B cell (primary cell): ENCODE measurements at places on chromosomes 6 and 20. TPM values are rescaled to one million over a fixed set of nuclear protein-coding genes. Genes with fewer than 3 reads are reported as not detected.

The TTI1 gene
- total RNA-seq = 33.9 and 34.5 TPM in 2 replicates

The LY86 gene
- total RNA-seq = 68.7 and 76.7 TPM in 2 replicates

- H3K36me3 ChIP-seq = peaks cover 64% of the 10 kb centered on the region
- peaks cover 13% of the 10 kb centered on the region for H3K4me1 ChIP-seq
- H3K4me3 ChIP-seq = no peak overlapping the region
- no peak for DNase-seq
- H3K27me3 ChIP-seq = no peaks in the 10 kb centered on the region
- peak overlapping the region; percentile 56 for H3K27ac ChIP-seq
Measured at GRCh38 chr6:36610956-36611336, 16.8 kb downstream of the SRSF3 start.

DNA sequence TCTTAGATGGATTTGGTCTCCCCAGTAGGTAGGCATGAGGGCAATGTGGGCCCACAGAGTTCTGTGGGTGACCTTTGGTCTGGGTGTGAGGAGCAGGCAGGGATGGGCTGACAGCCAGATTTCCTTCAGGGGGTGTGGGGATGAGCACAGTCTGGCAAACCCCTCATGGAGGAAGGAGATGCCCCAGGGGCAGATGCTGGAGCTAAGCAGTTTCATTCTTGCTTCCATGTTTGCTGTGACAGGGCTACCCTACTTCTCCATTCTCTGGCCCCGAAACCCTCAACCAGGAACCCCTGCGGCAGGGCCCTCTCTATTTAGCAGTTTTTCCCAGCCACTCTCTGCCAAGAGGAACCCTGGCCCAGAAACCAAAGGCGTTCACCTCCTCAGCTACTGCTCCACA lies 40.4 kb downstream of the GCLC start:
- no peak for DNase-seq
- peaks cover 4% of the 10 kb centered on the region for H3K36me3 ChIP-seq
- H3K27ac ChIP-seq = no peak overlapping the region
- H3K4me1 ChIP-seq = no peaks in the 10 kb centered on the region

DNA sequence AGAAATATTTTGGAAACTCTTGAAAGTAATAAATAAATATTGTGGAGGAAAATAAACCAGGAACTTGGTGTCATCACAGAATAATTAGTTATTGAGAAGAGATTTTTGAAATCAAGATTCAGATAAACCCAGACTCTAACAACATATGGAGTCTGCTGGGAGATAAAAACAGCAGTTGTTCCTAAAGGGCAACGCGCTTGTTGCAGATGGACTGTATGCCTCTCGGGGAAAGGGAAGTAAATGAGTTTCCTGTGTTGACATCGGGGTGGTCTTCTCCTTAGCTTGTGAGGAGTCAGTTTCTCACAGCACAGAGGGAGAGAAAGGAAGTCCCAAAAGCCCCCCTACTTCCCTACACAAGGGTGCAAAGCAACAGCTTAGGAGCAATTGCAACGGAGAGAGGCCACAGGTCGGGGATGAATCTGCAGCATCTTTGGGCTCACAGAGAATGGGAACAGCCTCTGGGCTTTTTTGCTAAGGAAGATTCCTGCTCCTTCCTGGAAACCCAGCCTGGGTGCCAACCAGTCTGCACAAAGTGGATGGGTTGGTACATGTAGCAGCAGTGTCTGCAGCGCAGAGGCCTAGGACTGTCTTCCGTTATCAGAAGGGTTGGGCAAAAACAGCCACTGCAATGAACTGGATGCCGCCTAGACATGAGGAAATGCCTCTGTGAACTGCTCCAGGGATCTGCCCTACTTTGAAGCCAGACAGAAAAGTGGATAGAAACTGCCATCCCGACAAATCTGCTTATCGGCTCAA lies 603.0 kb upstream of the NRSN1 start:
- H3K36me3 ChIP-seq = no peaks in the 10 kb centered on the region
- no peaks in the 10 kb centered on the region for H3K27me3 ChIP-seq
- no peak overlapping the region for H3K27ac ChIP-seq
- H3K4me3 ChIP-seq = no peak overlapping the region

DNA sequence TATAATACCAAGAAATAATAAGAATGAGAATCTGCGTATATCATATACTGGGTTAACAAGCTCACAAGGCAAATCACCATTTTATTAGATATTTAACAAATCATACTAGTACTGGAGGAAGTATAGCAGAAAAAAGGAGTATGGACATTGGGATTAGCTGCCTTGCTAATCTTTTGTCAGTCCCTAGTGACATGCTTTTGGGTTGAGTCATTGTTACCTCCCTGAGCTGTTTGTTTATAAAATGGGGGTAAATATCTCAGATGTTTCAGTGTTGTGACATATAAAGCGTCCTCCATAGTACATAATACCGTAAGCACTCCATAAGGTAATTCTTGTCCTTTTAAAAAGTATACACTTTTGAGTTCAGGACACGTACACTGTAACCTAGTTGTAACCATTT lies 107.0 kb downstream of the ESR1 start:
- H3K27me3 ChIP-seq = no peaks in the 10 kb centered on the region
- DNase-seq = no peak
- no peaks in the 10 kb centered on the region for H3K36me3 ChIP-seq

- no peak for DNase-seq
- no peak overlapping the region for H3K27ac ChIP-seq
- no peak overlapping the region for H3K4me3 ChIP-seq
- H3K36me3 ChIP-seq = no peaks in the 10 kb centered on the region
- H3K4me1 ChIP-seq = peaks cover 13% of the 10 kb centered on the region
- H3K27me3 ChIP-seq = no peaks in the 10 kb centered on the region
Measured at GRCh38 chr20:53691060-53691810, 97.6 kb upstream of the ZNF217 start.

GRCh38 chr6:80411486-80411885 lies 305.0 kb downstream of the BCKDHB start:
- H3K4me3 ChIP-seq = no peak overlapping the region
- H3K27ac ChIP-seq = no peak overlapping the region
- H3K27me3 ChIP-seq = no peaks in the 10 kb centered on the region
- no peaks in the 10 kb centered on the region for H3K36me3 ChIP-seq
- no peak for DNase-seq
- H3K4me1 ChIP-seq = no peaks in the 10 kb centered on the region

DNA sequence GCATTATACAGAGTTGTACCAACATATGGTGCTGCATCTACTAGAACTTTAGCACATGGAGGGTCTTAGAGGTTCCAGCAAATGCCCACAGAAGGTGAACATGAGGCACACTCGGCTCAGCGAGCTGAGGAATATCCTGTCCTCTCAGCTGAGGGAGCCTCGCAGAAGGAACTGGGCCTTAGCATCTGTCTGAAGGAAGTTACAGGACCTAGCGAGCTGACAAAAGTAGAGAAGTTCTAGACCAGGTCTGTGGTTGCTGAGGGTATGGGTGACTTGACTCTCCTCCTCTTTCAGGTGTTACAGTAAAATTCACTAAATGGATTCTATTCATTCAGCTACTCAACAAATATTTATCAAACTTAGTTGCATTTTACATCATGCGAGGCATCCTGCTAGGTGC lies 157.2 kb downstream of the ZDHHC14 start:
- H3K36me3 ChIP-seq = peaks cover 4% of the 10 kb centered on the region
- H3K27me3 ChIP-seq = no peaks in the 10 kb centered on the region
- peak overlapping the region; percentile 28 for H3K27ac ChIP-seq
- H3K4me3 ChIP-seq = no peak overlapping the region
- peaks cover 80% of the 10 kb centered on the region for H3K4me1 ChIP-seq

DNA sequence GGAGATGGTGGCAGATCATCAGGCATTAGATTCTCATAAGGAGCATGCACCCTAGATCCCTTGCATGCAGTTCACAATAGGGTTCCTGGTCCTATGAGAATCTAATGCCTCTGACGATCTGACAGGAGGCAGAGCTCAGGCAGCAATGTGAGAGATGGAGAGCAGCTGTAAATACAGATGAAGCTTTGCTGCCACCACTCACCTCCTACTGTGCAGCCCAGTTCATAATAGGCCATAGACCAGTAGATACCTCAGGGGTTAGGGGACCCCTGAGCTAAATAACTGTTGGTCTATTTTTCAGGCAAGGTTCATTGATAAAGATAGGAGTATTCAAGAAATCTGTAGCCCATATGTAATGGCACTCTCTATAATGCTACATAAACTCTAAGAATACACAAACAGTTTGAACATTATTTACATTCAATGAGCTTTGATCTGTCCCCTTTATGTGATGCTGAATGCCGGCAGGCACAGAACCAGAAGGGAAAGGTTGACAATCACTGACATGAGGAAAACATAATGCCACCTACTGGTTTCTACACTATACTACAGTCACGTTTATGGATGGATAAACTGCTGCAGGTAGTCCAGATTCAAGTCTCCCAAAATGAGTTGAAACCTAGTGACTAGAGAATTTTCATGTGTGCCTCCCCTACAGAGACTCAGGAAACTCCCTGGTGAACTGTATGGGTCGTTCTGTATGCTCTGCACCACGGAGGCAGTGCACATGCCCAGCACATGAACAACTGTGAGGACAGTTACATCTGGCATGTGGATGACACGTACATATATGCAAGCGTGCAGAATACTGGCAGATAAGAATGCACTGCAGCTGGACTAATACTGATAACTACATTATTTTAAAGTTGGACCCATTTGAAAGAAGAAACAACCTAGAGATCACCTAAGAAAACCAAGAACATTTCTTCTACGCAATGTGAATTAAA lies 72.0 kb downstream of the DST start:
- no peak overlapping the region for H3K27ac ChIP-seq
- H3K36me3 ChIP-seq = no peaks in the 10 kb centered on the region
- H3K27me3 ChIP-seq = no peaks in the 10 kb centered on the region
- peak; percentile 19 for DNase-seq

DNA sequence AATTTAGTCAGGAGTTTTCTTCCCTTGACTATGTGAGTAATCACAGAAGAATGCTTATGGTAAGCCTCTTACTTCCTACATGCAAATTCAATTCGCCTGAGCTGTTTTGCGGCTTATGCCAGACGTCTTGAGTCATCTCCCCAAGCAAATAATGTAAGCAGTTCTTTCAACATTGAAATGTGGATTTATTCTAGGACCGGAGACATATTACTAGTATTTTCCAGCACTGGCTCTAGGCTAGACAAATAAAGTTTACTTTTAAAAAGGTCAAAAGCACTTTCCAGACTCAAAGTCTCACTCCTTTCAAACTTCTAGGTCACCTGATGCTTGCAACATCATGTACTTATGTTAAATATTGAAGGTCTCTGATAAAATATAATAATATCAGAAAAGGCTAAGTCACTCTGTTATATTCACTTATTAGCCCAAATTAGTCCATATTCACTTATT lies 38.1 kb upstream of the NOX3 start:
- H3K36me3 ChIP-seq = no peaks in the 10 kb centered on the region
- H3K4me1 ChIP-seq = peaks cover 3% of the 10 kb centered on the region
- H3K4me3 ChIP-seq = no peak overlapping the region
- no peaks in the 10 kb centered on the region for H3K27me3 ChIP-seq
- DNase-seq = peak; percentile 8

GRCh38 chr6:12527339-12527738 lies 189.2 kb upstream of the PHACTR1 start:
- H3K27me3 ChIP-seq = peaks cover 3% of the 10 kb centered on the region
- no peak overlapping the region for H3K27ac ChIP-seq
- H3K36me3 ChIP-seq = no peaks in the 10 kb centered on the region
- no peak overlapping the region for H3K4me3 ChIP-seq
- H3K4me1 ChIP-seq = no peaks in the 10 kb centered on the region
